ENCODE measurements at places on chromosomes 11 and 22.

GRCh38 chr11:34899633-34900016 is 16.6 kb downstream of the APIP start:
- no peak for DNase-seq

DNA sequence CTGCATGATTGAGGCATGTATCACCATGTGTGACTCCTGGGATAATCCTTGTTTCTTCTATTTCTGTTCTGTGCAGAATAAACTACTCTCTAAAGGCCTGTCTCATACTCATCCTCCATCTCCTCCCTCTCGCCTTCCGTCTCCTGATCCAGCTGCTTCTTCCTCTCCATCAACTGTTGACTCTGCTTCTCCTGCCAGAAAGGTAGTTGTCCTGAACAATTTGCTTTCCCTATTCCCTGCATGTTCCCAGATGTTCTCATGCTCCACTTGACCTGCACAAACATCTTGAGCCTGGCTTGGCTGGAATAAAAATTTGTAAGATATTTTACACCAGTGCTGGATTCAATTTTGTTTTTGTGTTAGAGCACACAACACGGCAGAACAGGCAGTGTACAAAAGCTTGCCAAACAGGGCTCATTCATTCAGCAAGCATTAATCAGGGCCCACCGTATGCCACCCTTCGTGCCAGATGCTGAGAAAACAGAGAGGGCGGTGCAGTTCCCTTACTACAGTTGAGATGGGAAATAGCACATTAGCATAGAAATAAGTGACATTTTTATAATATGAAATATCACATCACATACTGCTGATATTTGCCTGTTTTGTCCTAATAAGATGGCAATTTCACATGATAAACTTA is 133.3 kb upstream of the PARVA start:
- no peak for DNase-seq

DNA sequence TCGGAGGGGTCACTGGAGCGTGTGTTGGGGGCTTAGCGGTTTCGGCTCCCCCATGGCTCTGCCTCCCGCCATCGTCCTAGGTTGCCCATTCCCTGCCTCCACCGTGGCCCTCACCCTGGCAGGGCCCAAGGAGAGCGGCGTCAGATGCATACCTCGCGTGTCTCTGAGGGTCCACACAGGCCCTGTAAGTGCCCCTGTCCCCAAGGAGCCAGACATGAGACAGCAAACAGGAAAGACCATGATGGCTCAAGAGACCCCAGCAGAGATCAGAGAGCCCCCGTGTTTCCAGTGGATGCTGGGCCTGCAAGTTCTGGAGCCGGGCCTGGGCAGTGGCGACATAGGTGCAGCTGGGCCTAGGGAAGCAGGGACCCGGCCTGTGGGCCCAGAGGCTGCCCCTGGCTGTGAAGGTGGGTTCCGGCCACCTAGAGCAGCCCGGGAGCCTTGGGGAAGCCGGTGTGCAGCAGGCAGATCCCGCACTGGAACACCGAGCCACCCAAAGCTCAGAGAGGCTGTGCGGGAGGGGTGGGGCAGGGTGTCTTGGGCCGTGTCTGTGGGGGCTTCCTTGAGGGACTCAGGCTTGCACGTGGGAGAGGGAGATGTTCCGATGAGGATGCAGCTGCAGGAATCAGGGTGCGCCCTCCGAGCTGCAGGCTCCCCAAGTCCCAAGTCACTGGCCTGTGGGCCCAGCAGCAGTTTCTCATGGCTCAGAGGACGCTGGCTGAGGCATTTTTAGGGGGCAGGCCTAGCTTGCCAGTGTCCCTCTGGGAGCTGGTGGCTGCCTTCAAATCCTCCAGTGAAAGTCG is 126.4 kb downstream of the KCNQ1OT1 start:
- no peak for DNase-seq

- peak; percentile 9 for DNase-seq
These were observed 2.3 kb downstream of the CASTOR1 start for GRCh38 chr22:30286813-30287647.

GRCh38 chr22:31212783-31213629 is 908 bp downstream of the LIMK2 start:
- DNase-seq: no peak

DNA sequence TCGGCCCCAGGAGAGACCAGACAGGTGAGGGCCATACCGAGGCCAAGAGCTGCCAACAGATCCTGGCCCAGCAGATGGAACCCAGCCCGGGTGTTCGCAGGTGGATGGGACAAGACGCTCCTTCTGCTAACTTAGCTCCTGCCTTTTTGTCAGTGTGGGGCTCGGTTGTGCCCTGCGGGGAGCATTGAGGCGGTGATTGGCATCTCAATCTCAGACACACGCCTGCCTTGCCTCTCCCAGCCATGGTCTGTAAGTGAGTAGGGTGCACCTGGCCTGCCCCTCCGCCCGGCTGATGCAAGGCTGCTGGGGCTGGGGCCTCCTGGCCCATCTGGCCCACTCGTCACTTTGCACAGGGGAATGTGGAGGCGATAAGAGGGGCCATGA is 350.1 kb downstream of the TBC1D22A start:
- DNase-seq: no peak

DNA sequence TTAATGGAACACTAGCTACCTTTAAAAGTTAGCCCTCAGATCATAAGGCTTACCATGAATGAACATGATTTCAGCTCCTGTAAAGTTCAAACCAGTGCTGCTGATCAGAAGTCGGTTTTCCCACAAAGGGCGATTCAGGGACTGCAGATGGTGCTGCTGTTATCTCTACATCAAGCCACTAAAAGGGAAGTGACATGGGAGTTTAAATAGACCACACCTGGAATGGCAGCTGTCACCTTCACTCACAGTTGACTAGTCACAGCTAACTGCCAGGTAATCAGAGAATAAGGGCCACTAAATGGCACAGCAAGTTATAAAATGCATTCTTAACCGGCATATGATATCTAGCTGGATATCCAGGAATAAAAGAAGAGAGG is 581.1 kb upstream of the ARHGAP42 start:
- DNase-seq: no peak

DNA sequence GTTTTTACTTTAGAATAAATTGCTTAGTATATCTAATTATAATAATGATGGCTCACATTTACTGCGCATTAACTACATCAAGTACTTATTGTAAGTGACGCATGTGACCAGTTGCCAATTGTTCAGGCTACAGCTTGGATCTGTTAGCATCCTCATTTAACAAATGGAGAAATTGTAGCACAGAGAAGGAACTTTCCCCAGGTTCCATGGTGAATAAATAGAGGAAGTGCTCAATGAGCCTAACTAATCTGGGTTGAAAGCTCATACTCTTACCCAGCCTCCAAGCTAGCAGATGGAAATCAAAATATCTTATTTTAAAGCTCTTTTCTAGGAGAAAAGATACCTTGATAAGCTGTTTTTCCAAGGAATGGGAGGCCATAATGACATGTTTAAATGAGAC is 19.8 kb downstream of the MMP27 start:
- no peak for DNase-seq

- DNase-seq: no peak
These were observed 4.8 kb upstream of the POU2F3 start for GRCh38 chr11:120235024-120235628.

DNA sequence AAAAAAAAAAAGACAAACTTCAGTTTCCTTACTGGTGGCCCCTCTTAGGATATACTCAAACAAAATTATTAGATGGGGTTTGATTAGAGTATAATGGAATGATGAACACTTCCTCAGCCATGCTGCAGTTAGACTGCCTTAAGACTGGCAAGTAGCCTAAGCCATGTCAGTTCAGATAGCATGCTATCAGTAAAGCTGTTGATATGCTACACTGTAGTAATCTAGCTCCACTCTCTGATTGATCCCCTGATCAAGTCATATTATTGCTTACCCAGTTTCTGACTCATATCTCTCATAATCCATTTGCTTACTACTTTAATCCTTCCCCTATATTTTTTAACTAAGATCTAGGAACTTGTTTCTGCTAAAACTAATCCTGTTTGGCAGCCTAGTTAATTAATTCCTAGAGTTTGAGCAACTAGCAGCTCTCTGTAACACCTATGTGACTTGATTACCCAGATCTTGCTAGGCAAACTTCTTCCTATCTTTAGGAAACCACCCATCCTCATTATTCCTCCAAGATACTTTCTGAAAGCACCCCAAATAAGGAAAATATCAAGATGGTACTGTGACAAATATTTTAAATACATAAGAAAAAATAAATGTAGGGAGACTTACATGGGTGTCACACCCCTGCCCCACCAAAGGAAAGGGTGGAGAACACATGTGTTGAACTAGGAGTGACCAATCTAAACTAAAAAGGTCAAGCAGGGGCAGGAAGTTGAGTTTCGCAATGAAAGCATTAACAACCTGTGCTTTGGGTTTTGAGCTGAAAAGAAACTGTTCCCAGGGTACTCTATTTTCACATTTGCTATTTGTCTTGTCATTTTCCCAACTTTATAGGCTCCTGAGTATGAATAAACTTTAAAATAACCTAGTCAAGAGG is 43.2 kb downstream of the PIK3C2A start:
- DNase-seq: no peak

- peak; percentile 73 for DNase-seq
These were observed at the start of gene SMIM45 for GRCh38 chr22:41951898-41952474. Gene SMIM45, plus strand, starts transcription at chr22:41952150.

GRCh38 chr11:69703768-69704507 is at the start of gene FGF19:
Gene FGF19, minus strand, starts transcription at chr11:69704022. Its CDS starts 146 bp downstream, at chr11:69703876.
- no peak for DNase-seq

DNA sequence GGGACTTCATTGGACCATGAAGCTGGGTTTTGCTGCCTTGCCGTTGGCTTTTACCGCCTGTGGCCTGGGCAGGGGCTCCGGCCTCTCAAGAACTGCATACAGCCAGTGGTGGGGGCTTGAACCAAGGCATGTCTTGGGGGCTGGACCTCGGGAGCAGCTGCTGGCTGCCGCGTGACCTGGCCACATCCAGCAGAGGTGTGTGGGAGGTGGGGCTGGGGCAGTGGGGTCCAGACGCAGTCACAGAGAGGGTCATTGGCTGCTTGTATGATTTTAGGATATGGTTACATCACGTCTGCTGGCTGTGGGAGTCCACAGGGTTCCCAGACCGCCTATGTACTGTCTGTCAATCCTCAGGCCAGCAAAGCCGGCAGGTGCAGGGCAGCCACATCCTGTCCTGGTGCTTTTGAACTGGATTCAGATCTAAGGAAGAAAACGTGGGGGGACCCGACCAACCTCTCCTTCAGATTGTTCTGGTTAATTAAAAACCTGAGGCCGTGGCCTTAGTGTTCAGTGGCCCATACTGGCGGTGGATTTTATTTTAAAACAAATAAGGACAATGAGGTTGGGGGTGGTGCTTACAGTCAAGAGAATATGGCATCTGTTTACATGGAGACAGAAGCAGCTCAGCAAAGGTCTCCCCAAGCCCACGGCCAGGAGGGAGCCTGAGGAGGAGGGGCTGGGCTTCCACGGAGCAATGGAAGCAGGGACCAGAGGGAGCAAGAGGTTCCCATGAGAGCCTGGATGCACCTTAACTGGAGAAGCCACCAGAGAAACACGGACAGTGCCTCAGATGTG is 426.0 kb downstream of the TBC1D22A start:
- DNase-seq: no peak

DNA sequence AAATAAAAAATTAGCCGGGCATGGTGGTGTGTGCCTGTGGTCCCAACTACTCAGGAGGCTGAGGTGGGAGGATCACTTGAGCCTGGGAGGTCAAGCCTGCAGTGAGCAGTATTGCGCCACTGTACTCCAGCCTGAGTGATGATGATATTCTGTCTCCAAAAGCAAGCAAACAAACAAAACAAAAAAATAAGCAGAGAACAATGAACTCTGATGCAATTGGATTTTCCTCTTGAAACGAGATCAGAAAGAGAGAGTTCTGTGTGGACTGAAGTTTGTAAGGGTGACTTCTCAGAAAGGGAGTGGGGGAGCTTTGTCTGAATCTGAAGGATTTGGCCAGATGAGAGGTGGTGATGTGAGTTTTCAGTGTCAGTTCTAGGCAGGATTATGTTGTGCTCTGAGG is 6.0 kb upstream of the TMEM123 start:
- no peak for DNase-seq

- DNase-seq: no peak
These were observed 1.0 kb downstream of the B4GALNT4 start for GRCh38 chr11:370070-370941.

- DNase-seq: no peak
These were observed 48.0 kb downstream of the TIMP3 start for GRCh38 chr22:32849501-32849900.

DNA sequence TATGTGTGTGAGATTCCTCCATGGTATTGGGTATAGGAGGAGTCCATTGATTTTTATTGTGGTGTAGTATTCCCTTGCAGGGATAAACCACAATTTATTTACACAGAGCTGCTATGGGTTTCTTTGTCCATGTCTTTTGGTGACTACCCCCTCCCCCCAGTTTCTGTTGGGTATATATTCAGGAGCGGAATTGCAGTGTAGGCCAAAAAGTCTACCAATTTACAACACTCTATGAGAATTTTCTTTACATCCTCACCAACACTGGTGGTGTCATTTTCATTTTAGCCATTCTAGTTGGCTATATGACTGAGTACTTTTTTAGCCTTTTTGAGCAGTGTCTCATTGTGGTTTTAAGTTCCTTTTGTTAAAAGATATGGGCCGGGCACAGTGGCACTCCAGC is 55.2 kb upstream of the ATXN10 start:
- no peak for DNase-seq

- DNase-seq: no peak
These were observed 107.4 kb downstream of the ZBTB16 start for GRCh38 chr11:114166897-114167323.

GRCh38 chr11:60988658-60989057 is 17.2 kb downstream of the CD6 start:
- DNase-seq: no peak

- DNase-seq: no peak
These were observed 2.0 kb upstream of the MAPK11 start for GRCh38 chr22:50272044-50272802.

DNA sequence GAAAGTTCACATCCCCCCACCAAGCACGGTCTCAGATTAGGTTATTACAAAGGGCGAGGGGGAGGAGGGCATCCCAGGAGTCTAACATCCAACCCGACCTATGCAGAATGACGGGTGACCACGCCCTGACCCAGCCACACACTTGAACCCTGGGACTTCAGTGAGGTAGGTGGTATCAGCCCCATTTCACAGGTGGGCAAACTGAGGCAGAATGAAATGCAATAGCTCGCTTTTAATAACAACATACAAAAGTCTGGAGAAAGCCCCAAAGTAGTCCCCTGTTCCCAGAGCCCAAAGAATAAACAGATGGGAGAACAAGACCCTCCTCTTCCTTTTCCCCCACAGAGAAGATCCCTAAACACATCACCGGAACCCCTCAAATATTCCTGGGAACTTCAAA is 31.9 kb downstream of the NUP50 start:
- DNase-seq: no peak

DNA sequence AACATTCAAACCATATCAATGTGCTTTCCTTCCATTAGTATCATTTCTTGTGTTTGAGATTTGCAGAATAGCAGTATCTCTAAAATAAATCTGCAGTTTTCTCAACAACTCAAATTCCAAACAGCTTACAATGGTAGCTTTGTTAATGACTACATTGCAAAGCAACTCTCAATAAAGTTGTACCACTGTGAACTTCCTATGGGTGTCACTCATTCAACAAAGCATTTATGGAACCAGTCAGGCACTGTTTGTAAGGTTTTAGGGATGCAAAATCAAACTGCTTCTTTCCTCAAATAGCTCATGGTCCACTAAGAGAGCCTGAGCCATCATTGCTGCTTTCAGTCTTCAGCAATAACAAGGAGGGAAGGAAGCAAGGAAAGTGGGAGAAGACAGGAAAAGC is 91.0 kb downstream of the CCDC83 start:
- DNase-seq: no peak

Data from substantia nigra (tissue), 51 donors.